ENCODE measurements at places on chromosomes 4 and X. TPM values are rescaled to one million over a fixed set of nuclear protein-coding genes. Genes with fewer than 3 reads are reported as not detected.

GRCh38 chrX:13747836-13748235, 13.3 kb downstream of the OFD1 start:
- no peak for DNase-seq

- no peak for DNase-seq
Measured at GRCh38 chr4:4440333-4441061, 53.6 kb downstream of the NSG1 start.

DNA sequence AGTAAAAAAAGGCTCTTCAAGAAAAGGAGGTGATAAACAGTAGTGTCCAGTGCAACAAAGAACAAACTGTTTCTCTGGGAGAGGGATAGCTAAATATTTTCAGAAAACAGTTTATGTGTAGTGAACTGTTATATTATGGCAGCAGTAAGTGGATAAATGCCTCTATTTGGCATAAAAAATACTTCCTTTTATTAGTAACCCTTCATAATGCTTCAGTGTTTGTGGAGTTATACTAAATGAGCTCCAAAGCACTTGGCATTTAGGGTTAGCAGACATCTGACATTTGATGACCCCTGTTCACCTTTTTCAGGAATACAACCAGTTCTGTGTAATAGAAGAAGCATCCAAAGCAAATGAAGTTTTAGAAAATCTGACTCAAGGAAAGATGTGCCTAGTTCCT, 31.9 kb downstream of the TRAPPC11 start:
- no peak for DNase-seq

DNA sequence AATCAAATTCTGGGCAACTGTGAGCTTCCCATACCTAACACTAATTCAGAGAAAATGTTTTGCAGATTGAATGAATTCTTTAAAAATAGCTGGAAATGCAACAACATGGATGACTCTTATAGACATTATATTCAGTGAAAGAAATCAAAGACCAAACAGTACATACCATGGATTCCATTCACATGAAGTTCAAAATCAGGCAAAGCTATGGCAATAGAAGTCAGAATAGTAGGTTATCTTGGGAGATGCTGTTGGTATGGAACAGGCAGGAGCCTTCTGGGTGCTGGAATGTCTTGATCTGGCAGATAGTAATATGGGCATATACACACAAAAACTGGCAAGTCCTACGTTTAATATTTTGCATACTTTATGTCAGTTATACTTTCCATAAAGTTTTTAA, 25.5 kb upstream of the CBLL2 start:
- no peak for DNase-seq

DNA sequence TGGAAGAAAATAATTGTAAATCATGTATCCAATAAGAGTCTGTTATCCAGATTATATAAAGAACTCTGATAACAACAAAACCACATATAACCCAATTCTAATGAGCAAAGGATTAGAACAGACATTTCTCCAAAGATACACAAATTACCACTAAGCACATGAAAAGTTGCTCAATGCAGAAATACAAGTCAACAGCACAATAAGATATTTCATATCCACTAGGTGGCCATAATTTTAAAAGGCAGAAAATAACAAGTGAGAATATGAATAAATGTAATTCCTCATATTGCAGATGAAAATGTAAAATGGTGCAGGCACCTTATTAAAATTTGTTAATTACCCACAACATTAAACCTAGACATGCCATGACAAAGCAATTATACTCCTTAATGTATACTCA, 73.9 kb upstream of the ZCCHC13 start:
- DNase-seq = no peak

DNA sequence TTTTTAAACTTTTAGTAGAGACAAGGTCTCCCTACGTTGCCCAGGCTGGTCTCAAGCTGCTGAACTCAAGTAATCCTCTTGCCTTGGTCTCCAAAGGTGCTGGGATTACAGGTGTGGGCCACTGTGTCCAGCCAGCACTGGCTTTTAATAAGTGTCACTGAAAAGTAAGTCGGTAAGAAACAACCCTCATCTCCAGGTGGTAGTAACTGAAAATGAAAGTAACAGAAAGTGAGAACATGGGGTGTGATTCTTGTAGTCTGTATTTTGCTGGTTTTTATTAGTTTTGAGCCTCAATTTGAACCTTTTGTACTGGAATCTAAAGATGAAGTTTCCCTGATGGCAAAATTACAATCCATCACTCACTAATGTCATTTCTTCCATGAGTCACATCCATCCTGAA, 238.1 kb upstream of the AGA start:
- no peak for DNase-seq

DNA sequence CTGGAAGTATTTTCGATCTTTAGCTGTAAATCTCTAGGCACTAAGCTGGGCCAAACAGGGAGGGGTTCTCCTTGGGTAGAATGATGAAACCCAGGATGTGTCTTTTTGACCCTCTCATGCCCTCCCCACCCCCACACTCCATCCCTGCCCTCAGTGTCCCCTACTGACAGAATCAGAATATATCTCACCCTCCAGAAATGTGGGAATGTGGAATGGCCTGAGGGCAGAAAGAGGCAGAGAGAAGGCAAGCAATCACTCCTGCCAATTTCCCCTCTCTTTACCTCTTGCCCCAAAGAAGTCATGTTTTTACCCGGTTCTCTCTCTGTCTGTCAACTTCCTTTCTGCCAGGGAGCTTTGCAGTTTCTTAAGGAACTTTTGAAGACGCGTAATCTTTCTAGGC, 34.4 kb downstream of the RAP2C start:
- no peak for DNase-seq

The ASB12 gene
- not detected for total RNA-seq

The NAP1L5 gene
- 3.0 TPM for total RNA-seq

Data from lower lobe of right lung (tissue), 2 donors.